NCI-H774 (cell line): ENCODE measurements at places on chromosomes 13 and 19.

- DNase-seq = peak; percentile 9
These were observed 68.6 kb upstream of the KL start for GRCh38 chr13:32947411-32948276.

GRCh38 chr13:20995245-20995838 lies 66.0 kb downstream of the LATS2 start:
- DNase-seq = no peak

DNA sequence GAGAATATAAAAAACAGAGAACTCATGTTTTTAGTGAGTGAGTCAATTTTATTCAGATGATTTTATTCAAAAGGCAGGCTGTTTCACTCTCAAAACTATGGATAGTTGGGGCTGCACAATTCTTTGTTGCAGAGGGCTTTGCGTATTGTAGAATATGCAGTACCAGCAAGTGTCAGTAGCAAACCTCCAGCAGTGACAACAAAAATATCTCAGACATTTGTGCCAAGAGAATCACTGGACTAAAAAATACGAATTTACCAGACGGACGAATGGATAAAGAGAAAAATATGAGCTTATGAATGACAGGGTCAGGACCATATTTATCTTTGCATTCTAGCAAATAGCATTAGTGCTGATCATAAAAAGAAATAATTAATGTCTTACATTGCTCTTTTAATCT lies 359.1 kb downstream of the FGF14 start:
- DNase-seq = no peak

GRCh38 chr19:13920940-13921747 lies 15.1 kb downstream of the CC2D1A start:
- no peak for DNase-seq

- peak; percentile 48 for DNase-seq
These were observed 107.1 kb downstream of the DACH1 start for GRCh38 chr13:71759651-71760511.

GRCh38 chr19:10114651-10115391 lies 3.3 kb downstream of the P2RY11 start:
- no peak for DNase-seq

DNA sequence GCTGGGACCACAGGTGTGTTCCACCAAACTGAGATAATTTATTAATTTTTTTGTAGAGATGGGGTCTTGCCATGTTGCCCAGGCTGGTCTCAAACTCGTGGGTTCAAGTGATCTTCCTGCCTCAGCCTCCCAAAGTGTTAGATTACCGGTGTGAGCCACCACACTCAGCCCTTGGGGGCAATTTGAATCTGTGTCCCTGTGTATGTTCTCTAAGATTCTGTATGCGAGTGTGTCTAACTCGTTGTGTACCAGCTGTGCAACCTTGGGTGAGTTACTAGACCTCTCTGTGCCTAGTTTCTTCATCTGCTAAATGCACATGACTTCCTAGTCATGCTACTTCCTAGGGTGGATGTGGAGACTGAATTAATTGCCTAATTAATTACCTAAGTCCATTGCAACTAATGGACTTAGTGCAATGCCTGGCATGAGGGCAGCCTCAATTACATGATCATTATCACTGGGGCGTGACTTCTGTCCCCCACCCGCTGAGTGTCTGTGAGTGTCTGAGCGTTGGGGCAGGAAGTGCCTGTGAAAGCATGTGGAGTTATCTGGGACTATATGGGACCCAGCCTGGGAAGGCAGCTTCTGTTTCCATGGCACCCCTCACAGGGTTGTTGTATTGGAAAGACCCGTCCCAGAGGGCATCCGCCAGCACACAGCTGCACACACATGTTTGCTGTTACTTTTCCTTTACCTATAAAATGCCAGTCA lies 1.8 kb upstream of the NCCRP1 start:
- DNase-seq = no peak

- no peak for DNase-seq
These were observed 7.0 kb upstream of the RCN3 start for GRCh38 chr19:49520705-49521319.

- no peak for DNase-seq
These were observed 87.6 kb upstream of the SPRY2 start for GRCh38 chr13:80428349-80429096.

GRCh38 chr19:38377052-38377451 lies 2.7 kb downstream of the PSMD8 start:
- DNase-seq = no peak

DNA sequence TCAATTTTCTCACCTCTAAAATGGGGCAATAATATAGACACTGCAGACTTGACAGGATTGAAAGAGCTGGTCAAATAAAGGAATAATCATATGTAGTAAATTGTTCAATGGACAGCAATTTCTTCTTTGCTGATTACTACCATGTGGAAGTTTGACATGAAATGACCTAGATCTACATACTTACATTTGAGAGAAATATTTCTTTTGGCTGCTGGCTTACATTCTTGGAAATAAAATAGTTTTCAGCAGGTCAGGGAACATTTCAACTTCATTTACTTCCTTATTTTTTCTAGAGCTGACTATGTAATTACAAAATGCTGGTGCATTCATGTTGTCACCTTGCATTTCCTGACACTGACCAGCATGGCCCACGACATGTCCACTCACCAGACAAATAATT lies 294.6 kb upstream of the MIR17HG start:
- no peak for DNase-seq

DNA sequence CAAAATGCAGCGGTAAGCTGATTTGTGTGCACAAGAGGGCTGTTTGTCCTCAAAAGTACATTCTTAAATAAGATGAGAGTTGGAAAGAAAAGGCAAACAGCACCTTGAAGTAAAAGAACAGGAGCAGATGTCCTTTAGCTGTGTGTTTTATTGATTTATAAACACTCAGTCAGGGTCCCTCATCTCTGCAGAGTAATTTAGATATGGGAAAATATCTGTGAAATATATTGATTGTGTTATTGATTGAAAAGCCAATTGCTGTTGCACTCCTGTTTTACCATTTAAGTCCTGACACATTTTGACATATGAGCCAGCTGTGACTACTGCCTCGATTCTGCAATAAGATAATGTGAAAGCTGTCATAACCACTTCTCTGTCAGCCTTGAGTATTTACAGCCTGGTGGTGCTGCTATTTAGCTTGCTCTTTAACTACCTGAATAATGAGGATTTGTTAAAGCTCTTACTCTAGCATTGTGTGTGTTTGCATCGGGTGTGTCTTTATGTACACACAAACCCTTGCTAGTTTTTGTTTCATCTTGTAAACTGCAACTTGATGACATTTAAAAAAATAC lies 550.1 kb downstream of the DACH1 start:
- peak; percentile 11 for DNase-seq

DNA sequence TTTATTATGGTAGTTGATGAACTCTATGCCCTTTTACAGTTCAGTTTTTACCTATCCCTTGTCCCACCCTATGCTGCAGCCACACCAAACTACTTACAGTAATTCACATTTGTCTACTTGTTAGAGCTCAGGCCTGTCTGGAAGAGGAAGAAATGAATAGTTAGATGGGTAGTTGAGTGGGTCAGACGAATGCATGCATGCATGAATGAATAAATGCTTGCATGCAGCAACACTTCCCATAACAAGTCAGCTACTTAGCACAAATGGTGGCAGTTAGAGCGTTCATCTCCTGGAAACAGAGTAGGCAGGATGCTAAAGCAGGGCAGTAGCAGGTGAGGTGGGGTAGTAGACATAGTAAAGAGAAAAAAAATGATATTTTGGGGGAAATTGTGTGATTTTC lies 322.3 kb downstream of the NDFIP2 start:
- no peak for DNase-seq

DNA sequence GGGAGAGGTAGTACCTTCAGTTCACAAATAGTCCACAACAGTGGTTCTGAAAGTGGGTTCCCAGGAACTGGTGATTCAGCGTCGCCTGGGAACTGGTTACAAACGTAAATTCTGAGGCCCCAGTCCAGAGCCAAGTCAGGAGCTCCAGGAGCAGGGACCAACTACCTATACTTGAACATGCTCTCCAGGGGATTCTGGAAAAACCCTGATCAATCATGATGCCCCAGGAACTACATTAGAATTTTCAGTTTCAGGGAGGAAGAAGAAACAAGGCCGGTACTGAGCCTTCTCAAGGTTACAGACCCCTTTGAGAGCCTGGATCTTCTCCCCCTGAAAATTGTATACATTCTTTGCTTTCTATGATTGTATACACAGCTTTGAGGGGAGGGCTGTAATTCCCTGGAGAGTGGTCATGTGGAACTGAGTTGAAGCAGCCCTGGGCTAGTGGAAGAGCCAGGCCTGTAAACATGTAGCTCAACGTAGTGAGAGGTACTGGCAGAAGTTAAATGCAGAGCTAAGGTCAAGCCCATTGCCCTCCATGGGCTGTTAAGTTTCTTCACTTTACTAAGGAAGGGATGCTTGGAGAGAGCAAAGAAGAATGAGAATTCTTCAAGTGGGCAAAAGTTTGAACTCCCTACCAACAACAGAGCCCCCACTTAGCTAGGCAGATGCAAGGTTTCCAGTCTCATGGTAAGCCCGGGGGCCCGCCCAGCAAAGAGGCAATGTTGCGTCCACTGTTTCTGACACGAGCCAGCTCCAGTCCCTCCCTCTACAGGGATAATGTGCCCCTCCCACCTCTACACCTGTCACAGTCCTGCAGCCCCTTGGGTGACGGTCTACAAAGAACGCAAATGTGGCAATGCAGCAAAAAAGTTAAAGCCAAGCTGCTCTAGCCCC lies 17.0 kb downstream of the DOCK9 start:
- no peak for DNase-seq

DNA sequence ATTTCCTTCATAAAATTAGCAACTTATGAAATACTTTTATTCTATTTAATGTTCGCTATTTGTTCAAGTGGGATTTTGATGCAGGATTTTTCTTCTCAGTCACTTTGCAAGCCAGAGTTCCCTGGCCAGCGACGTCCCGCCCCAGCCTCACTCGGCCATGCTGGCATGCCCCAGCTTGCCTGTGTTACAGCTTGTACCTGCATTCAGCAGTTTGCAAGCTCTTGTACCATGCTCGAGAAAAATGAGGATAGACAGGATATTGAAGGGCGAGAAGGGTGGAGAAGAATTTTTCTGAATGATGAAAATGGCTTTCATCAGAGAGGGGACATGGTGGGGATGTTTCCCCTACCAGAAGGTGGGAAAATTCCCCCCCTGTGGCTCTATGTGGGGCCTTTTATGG lies 2180.2 kb upstream of the PCDH20 start:
- DNase-seq = no peak

GRCh38 chr13:110045202-110045601 lies 258.8 kb upstream of the IRS2 start:
- DNase-seq = no peak

DNA sequence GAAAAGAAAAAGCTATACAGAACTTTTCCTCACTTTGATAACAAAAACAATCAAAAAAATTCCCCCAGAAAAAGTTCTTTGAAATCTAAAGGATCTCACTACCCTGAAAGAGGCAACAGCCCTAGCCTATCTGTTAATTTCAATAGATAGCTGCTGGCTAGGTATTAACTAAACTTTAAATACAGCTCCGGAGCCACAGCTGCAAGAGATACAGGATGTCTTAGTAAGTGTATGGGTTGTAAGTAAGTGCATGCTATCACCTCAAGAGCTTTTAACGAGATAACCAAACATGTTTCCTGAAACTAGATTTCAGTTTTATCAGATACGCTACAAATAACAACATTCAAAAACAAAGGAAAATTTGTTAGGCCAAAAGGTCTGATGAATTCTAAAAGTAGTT lies 148.4 kb downstream of the KLF12 start:
- no peak for DNase-seq

- DNase-seq = no peak
These were observed 499.1 kb downstream of the FOXO1 start for GRCh38 chr13:40167327-40167726.
